ENCODE measurements at places on chromosomes 13 and 19.

DNA sequence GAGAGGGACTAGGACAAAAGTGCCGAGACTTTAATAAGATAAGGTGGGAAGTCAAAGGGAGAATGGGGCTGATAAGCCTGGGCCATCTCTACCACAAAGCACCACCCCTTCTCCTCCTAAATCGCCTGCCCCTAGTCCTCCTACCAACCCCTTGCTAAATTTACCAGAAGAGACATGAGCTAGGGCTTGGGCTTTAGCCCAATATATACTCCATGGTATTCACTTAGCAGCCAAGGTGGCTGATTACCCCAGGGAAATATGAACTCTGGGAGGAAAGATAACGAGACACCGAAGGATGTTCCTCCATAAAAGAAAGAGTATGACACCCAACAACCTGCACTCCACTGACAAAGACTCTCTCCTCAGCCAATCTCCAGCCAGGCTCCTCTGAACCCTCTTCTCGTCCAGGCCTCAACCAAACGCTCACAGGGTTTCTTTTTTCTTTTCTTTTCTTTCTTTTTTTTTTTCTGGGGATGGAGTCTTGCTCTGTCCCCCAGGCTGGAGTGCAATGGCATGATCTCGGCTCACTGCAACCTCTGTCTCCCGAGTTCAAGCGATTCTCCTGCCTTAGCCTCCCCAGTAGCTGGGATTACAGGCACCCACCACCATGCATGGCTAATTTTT is 610.2 kb downstream of the UQCRFS1 start:
- H3K27ac ChIP-seq, result no peak overlapping the region
- DNase-seq, result no peak
- H3K27me3 ChIP-seq, result no peaks in the 10 kb centered on the region
- no peaks in the 10 kb centered on the region for H3K4me1 ChIP-seq
- no peaks in the 10 kb centered on the region for H3K36me3 ChIP-seq
- no peak overlapping the region for H3K4me3 ChIP-seq

- H3K4me1 ChIP-seq, result peaks cover 11% of the 10 kb centered on the region
- no peak overlapping the region for H3K4me3 ChIP-seq
- H3K36me3 ChIP-seq, result no peaks in the 10 kb centered on the region
- DNase-seq, result no peak
- no peaks in the 10 kb centered on the region for H3K27me3 ChIP-seq
Observed at GRCh38 chr19:17340302-17340870, 3.0 kb downstream of the GTPBP3 start.

GRCh38 chr19:12967907-12968306 is 1.5 kb upstream of the DAND5 start:
- H3K27ac ChIP-seq, result no peak overlapping the region
- DNase-seq, result no peak
- no peaks in the 10 kb centered on the region for H3K36me3 ChIP-seq
- no peaks in the 10 kb centered on the region for H3K27me3 ChIP-seq
- H3K4me3 ChIP-seq, result no peak overlapping the region
- no peaks in the 10 kb centered on the region for H3K4me1 ChIP-seq

DNA sequence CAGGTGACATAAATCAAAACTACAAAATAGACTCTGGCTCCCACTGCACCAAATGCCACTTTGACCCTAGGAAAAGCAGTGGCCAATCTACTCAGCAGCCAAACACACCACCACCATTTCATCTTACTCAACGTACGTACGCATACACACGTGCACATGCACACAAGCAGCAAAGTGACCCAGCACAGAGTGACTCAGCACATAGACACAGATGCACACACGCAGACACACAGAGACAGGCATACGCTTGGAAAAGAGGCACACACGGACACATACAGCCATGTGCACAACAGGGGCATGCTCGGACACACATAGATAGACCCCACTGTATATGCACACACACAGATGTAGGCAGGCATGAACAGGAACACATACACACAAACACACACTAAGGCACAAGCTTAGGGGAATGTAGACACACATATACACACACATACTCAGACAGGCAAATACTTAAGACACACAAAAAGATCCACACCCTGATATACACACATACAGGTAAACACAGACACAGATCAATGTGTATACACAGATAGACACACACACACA is 37.3 kb downstream of the PEPD start:
- H3K27ac ChIP-seq, result no peak overlapping the region
- no peaks in the 10 kb centered on the region for H3K36me3 ChIP-seq
- H3K4me1 ChIP-seq, result no peaks in the 10 kb centered on the region

DNA sequence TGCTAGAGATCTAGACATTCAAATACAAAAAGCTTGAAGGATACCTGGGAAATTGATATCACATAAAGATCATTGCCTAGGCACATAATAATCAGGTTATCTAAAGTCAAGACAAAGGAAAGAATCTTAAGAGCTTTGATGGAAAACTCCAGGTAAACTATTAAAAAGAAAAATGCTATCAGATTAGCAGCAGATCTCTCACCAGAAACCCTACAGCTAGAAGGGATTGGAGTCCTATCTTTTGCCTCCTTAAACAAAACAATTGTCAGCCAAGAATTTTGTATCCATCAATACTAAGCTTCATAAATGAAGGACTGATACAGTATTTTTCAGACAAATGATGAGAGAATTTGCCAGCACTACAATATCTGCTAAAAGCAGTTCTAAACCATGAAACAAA is 682.4 kb upstream of the ATXN8OS start:
- no peaks in the 10 kb centered on the region for H3K27me3 ChIP-seq
- no peaks in the 10 kb centered on the region for H3K36me3 ChIP-seq
- no peak for DNase-seq
- no peak overlapping the region for H3K27ac ChIP-seq
- no peak overlapping the region for H3K4me3 ChIP-seq
- H3K4me1 ChIP-seq, result no peaks in the 10 kb centered on the region

GRCh38 chr19:51430221-51430620 is 12.8 kb upstream of the SIGLEC10 start:
- no peaks in the 10 kb centered on the region for H3K4me1 ChIP-seq
- H3K27me3 ChIP-seq, result no peaks in the 10 kb centered on the region
- no peak for DNase-seq
- no peaks in the 10 kb centered on the region for H3K36me3 ChIP-seq
- no peak overlapping the region for H3K27ac ChIP-seq

DNA sequence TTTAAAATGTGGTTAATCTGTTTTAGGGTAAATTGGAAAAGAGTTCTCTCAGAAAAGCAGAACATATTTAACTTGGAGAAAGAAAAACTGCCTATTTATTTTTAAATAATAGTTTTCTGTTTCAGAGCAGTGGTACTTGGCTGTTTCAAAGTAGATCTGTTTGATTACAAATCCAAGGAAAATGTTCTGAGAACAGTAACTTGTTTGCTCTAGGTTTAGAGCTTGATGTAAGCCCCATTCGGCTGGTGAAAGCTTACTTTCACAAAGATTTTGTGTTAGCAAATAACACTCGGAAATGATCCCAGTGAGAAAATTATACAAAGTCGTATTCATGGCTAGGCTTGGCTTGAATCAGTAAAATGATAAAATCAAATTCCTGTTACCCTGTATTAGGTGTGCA is 395.8 kb upstream of the GPC6 start:
- no peaks in the 10 kb centered on the region for H3K36me3 ChIP-seq
- H3K4me3 ChIP-seq, result no peak overlapping the region
- DNase-seq, result no peak
- H3K4me1 ChIP-seq, result no peaks in the 10 kb centered on the region

- no peak overlapping the region for H3K4me3 ChIP-seq
- DNase-seq, result no peak
- no peaks in the 10 kb centered on the region for H3K4me1 ChIP-seq
- H3K27ac ChIP-seq, result no peak overlapping the region
- H3K27me3 ChIP-seq, result no peaks in the 10 kb centered on the region
Observed at GRCh38 chr19:2813235-2814160, 6.2 kb upstream of the ZNF554 start.
